Small intestine (tissue), 16 donors: ENCODE measurements at places on chromosomes 6 and 20. TPM values are rescaled to one million over a fixed set of nuclear protein-coding genes. Genes with fewer than 3 reads are reported as not detected.
A peak's percentile ranks its signal among the peaks of the same experiment; 100 is the strongest.

- peak; percentile 84 for DNase-seq
Measured at GRCh38 chr6:70456735-70457134, 43.4 kb downstream of the FAM135A start.

DNA sequence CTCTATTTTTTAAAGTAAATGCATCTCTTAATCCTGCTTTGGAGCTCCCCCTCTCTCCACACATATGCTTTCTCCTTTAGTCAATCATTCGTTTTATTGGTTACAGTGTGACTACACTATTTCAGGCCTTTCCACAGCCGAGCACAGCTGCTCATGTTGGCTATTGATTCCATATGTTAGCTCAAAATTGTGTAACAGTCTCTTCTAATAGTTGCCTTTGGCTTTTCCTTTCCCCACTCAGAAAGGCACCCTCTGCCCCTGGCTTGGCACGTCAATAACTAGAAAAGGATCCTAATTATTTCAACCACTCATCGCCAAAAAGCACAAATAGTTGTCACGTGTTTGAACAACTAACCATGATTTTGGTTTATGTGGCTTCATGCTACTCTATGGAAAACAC, 410.3 kb upstream of the SLC35B3 start:
- DNase-seq, result no peak

GRCh38 chr6:104943781-104944180, 13.1 kb upstream of the LIN28B start:
- no peak for DNase-seq

DNA sequence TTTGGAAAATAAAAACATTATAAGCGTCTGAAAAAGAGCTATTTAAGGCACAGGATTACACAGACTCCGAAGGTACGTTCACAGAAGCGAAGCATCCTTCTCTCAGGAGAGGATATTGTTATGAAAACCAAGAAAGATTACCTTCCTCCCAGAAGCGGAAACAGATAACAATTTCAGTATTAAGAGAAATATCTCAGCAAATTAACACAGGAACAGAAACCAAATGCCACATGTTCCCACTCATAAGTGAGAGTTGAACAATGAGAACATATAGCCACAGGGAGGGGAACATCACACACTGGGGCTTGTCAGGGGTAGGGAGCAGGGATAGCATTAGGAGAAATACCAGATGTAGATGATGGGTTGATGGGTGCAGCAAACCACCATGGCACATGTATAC, 109.7 kb downstream of the CDK19 start:
- DNase-seq, result no peak

DNA sequence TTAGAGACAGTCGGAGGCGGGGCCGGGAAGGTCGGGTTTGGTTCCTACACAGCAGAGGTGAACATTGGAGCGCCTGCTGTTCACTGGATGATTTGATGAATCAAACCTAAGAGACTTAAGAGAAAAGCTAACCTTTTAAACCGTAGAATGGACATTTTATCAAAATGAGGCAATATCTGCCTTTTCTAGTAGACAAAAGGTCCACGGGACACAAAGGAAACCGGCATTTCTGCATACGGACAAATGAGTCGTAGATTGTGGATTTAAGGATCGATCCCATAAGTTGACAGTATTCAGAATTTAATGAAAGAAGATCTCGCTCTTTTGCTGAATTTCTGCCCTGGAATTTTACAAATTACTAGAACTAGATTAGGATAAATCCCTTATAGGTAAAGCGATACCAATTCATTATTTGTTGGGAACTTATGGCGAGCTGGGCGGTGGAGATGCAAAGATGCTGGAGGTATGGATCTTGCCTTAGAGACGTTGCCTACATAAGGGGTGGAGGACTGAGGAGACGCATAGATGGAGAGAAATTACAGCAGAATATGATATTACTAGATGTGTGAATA, 400 bp downstream of the PAK1IP1 start:
- no peak for DNase-seq

GRCh38 chr20:59827138-59828056, 106.0 kb downstream of the SYCP2 start:
- no peak for DNase-seq

DNA sequence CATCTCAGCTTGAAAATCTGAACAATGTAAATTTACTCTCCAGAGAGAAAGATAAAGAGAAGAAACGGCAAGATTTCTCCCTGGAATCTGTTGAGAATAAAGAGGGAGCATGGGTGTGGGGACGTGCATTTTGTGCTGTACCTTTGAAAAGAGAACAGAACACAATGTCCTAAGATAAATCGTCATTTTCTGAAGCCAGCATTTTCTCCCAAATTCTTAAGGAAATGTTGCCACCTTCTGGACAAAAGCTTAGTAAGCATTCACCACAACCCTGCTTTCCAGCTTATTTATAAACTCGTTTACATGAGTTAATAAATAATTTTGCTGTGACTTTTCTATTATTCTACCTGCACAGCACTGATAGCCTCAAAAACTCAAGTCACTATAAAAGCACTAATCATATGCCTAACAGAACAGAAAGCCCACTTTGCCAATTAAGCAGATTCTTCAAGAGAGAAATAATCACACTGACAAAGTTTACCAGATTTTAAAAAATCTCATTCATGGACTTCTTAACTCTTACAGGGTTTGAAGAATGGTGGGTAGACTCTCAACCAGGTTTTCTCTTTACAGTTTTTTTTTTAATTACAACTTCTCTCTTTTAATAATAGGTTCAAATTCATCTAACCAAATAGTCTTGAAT, 155.8 kb downstream of the MBOAT1 start:
- peak; percentile 31 for DNase-seq

GRCh38 chr6:41371461-41371991, 36.1 kb downstream of the NCR2 start:
- DNase-seq, result peak; percentile 81

Gene FAM162B
- not detected for polyA plus RNA-seq

Gene PNLDC1
- 0.16 TPM for polyA plus RNA-seq

Gene TTLL9
- polyA plus RNA-seq, result not detected
